MCF 10A (cell line): ENCODE measurements at places on chromosomes 3 and 15. TPM values are rescaled to one million over a fixed set of nuclear protein-coding genes. Genes with fewer than 3 reads are reported as not detected.

Gene P3H2
- 19.8 and 60.2 TPM in 2 replicates for total RNA-seq

Gene DOCK3
- 0.14 and 0.34 TPM in 2 replicates for total RNA-seq

Gene EPHB1
- total RNA-seq = not detected in 2 replicates

Gene RTP1
- total RNA-seq = not detected in 2 replicates

Gene ERICH6
- total RNA-seq = not detected in 2 replicates

Gene GRAMD2A
- total RNA-seq = 0.42 and 0.93 TPM in 2 replicates

GRCh38 chr3:188270423-188270972, 116.5 kb downstream of the LPP start:
- no peak overlapping the region for H3K4me3 ChIP-seq
- no peaks in the 10 kb centered on the region for H3K27me3 ChIP-seq
- H3K4me1 ChIP-seq = peaks cover 22% of the 10 kb centered on the region

- no peaks in the 10 kb centered on the region for H3K36me3 ChIP-seq
- no peaks in the 10 kb centered on the region for H3K27me3 ChIP-seq
- no peak overlapping the region for H3K4me3 ChIP-seq
- no peak for DNase-seq
- H3K4me1 ChIP-seq = peaks cover 5% of the 10 kb centered on the region
Observed at GRCh38 chr3:183230826-183231225, 22.2 kb upstream of the B3GNT5 start.

DNA sequence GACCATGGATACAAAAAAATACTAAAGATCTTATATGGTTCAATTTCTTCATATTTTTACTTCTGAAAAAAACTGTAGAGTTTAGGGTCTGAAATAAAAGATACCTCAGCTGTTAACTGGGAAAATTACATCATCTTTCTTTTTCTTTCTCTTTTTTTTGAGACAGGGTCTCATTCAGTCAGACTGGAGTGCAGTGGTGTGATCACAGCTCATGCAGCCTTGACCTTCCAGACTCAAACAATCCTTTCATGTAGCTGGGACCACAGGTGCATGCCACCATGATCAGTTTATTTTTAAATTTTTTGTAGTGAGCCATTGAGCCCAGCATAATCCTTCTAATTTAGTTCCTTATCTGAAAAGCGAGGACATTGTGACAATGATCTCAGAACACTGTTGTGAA, 39.6 kb upstream of the TKT start:
- H3K36me3 ChIP-seq = peaks cover 39% of the 10 kb centered on the region
- H3K27ac ChIP-seq = no peak overlapping the region
- no peak overlapping the region for H3K4me3 ChIP-seq

- no peak overlapping the region for H3K4me3 ChIP-seq
- H3K27ac ChIP-seq = no peak overlapping the region
- no peaks in the 10 kb centered on the region for H3K4me1 ChIP-seq
- no peaks in the 10 kb centered on the region for H3K27me3 ChIP-seq
- no peaks in the 10 kb centered on the region for H3K36me3 ChIP-seq
Observed at GRCh38 chr3:116020989-116021388, 397.7 kb downstream of the GAP43 start.

DNA sequence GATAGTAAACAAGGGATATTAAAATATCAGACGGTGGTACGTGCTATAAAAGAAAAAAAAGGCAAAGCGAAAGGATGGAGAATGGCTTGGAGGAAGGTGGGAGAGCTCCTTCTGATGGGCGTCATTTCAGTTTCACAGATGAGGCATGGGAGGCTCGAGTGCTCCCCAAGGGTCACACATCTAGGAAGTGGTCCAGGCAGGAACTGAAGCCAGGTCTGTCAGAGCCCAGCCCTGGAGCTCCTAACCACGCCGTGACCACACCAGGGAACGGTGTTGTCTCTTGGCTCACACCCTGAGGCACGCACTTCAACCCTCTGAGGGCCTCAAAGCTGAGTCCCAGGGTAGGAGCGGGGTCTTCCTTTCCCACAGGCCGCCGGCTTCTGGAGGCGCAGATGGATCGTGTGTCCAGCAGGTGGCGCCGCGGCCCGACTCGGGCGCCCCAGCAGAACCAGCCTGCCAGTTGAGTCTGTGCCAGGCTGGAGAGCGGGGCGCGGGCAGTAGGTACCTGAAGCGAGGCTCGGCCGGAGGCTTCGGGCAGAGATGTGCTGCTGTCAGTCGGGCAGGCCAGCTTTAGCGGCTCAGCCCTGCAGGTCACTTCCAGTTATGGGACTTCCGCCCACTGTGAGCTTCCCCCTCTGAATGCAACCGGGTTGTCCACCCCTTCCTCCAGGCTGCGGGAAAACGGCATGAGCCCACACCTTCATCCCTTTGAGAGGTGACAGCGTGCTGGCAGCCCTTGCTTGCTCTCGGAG, 68.1 kb downstream of the SLC6A1 start:
- peaks cover 18% of the 10 kb centered on the region for H3K27me3 ChIP-seq
- H3K27ac ChIP-seq = no peak overlapping the region
- DNase-seq = peak; percentile 78

DNA sequence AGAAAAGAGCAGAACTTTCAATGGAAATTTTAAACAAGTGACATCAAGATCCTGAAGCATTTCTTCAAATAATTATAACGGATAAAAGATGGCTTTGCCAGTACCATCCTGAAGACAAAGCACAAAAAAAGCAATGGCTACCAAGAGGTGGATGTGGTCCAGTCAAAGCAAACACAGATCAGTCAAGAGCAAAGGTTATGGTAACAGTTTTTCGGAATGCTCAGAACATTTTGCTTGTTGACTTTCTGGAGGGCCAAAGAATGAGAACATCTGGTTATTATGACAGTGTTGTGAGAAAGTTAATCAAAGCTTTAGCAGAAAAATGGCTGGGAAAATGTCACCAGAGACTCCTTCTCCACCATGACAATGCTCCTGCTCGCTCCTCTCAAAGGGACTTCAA, 31.5 kb downstream of the FEM1B start:
- no peak for DNase-seq
- H3K4me1 ChIP-seq = peaks cover 19% of the 10 kb centered on the region
- H3K27ac ChIP-seq = no peak overlapping the region

DNA sequence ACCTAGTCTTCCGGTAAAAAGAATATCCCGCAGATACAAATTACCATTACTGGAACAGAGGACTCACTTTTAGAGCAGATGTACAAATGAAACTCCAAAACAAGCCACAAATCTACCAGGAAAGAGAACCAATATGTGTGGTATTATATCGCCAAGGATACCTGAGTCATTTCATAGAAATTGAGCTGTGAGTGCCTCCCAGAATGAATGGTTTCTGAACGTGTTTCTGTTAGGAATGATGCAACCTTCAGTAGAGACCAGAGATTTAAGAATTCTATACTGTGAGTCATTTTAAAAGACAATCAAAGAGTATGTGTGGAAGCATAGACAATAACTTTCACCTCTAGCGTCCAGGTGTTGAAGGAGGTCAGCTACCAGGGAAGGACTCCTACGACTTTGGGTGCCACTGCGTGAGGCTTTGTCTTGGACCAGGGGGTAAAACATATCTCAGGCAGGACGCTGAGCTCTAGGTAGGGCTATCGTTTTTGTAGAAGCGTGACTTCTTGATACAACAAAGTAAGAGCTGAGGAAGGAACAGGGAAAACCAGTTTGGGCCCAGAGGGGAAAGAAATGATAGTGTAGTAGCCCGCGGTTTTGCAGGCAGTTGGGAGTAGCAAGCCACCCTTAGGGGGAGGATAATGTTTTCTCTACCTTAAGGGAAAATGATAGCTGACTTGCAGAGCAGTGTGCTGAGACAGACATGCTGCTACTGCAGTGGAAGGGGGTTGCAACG, 210.4 kb downstream of the TP63 start:
- no peaks in the 10 kb centered on the region for H3K27me3 ChIP-seq
- H3K36me3 ChIP-seq = peaks cover 24% of the 10 kb centered on the region
- peak overlapping the region; percentile 99 for H3K27ac ChIP-seq
- DNase-seq = peak; percentile 94

- no peak overlapping the region for H3K4me3 ChIP-seq
- H3K36me3 ChIP-seq = peaks cover 81% of the 10 kb centered on the region
- no peak for DNase-seq
Observed at GRCh38 chr15:65583701-65584100, 27.2 kb downstream of the INTS14 start.

GRCh38 chr3:136858381-136858780, 3.6 kb upstream of the NCK1 start:
- H3K4me1 ChIP-seq = peaks cover 19% of the 10 kb centered on the region
- H3K27ac ChIP-seq = no peak overlapping the region
- no peaks in the 10 kb centered on the region for H3K27me3 ChIP-seq
- H3K36me3 ChIP-seq = peaks cover 17% of the 10 kb centered on the region
- no peak for DNase-seq

DNA sequence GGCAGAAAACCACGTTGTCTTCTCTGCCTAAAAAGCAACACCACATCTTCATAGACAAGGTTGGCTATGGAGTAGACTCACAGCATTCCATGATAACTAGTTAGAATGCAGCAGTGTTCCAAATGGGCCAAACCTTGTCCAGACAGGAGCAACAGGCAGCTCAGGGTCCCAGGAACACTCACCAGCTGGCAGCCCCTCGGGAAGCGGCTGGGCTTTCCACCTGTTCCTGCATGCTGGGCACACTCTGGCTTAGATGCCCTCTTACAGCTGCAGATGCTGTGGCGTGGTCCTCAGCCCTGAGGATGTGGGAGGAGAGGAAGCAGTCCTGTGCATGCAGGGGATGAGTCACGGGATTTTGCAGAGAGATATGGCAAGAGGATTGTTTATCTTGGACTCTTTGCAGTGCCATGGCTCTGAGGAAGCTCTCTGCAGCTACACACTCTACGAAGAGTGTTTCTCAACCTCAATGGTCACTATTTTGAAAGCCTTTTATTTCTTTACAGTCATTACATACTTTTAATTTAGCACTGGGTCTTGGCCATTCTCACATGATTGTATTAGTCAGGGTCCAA, 11.3 kb downstream of the NRROS start:
- H3K4me1 ChIP-seq = peaks cover 27% of the 10 kb centered on the region
- no peaks in the 10 kb centered on the region for H3K36me3 ChIP-seq
- peak; percentile 97 for DNase-seq
- H3K4me3 ChIP-seq = peak overlapping the region; percentile 23
- H3K27me3 ChIP-seq = no peaks in the 10 kb centered on the region

DNA sequence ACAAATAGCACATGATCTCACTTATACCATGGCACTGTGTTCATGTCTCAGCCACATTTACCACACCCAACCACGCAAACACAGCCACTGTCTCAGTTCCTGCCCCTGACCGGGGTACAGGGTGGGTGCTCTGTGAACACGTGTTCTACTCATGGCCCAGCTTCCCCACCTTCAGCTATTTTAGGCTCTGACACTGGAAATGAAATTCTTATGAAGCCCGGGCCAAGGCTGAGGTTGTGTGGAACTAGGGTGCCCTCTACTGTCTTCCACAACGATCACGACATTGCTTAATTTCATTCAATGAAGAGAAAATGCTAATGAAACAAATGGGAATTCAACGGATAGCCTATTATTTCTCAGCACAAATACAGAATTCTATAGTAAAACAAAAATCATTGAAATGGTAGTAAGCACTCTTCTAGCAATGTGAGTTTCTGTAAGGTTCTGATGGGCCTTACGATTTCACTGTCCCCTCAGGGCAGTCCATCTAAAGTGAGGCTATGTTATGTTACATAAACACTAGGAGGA, 2.1 kb upstream of the GABRA5 start:
- H3K27me3 ChIP-seq = no peaks in the 10 kb centered on the region
- no peak for DNase-seq
- no peak overlapping the region for H3K27ac ChIP-seq
- H3K4me3 ChIP-seq = no peak overlapping the region
- H3K36me3 ChIP-seq = no peaks in the 10 kb centered on the region

DNA sequence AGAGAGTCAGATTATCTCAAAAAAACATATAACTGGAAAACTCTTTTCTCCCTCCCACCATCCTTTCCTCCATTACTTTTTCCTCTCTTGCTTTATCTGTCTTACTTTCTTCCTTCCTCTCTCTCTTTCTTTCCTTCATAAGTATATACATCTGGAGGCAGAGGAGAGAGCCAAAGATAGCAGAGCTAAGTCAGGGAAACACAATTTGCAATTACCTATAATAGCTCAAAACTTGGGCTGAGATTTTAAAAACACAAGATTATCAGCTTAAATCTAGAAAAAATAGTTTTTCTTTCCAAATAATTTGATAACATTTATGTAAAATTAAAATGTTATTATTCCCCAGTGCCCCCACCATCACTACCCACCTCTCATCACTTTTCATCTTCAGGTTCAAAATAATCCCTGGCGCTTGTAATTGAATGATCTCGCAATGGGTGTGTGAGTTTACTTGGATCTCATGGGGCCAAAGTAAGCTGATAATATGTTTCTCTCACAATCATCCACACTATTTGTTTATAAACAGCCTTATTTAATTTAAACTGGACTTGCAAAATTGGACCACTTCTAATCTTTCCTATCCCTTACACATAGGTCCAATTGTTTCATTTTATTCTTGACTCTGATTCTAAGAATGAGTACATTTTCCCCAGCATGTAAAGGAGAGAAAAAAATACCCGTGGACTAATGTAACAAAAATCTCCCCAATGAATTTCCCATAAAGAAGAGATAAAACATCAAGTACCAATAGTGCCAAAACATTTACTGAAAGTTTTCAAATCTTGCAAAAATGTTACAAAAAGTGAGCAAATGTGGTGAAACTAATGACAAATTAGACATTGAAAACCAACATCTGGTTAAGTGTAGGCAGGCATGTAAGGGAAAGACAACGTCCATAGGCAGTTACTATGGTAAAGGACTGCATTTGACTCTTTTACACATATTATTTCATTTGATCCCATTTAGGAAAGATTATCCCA, 236.9 kb downstream of the DTWD1 start:
- no peaks in the 10 kb centered on the region for H3K27me3 ChIP-seq
- H3K27ac ChIP-seq = peak overlapping the region; percentile 82
- H3K4me3 ChIP-seq = no peak overlapping the region

DNA sequence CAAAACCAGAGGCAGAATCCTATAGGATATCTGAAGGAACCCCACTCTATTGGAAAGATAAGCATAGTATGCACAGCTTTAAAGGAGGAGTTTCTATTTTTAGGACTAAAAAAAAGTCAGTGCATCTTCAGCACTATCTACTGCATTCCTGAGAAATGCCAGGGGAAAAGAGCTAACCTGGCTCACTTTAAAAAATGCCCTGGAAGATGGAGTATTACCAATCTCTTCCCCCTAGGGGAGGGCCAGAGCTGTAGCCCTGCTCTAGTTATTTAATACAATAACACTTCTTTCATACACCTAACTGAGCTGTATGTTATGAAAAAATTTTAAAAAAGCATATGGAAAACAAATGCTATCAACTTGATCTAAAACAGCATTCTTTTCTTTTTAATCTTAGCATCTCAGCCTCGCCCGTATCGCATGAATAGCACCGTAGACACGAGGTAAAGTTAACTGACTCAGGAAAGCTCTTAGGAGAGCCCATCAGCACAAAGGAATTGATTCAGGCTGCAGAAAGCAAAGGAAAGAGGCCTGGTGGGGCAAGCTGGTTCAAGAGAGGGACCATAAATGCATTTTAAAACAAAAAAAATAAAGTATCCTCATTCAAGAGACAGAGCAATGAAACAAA, 50.2 kb downstream of the TGM4 start:
- no peaks in the 10 kb centered on the region for H3K27me3 ChIP-seq
- H3K4me3 ChIP-seq = no peak overlapping the region
- no peak for DNase-seq
- no peak overlapping the region for H3K27ac ChIP-seq
- peaks cover 5% of the 10 kb centered on the region for H3K4me1 ChIP-seq
- H3K36me3 ChIP-seq = peaks cover 28% of the 10 kb centered on the region
